ENCODE measurements at places on chromosomes 2 and 18.

- no peak for DNase-seq
Observed at GRCh38 chr2:216292475-216292874, 79.8 kb downstream of the MARCHF4 start.

DNA sequence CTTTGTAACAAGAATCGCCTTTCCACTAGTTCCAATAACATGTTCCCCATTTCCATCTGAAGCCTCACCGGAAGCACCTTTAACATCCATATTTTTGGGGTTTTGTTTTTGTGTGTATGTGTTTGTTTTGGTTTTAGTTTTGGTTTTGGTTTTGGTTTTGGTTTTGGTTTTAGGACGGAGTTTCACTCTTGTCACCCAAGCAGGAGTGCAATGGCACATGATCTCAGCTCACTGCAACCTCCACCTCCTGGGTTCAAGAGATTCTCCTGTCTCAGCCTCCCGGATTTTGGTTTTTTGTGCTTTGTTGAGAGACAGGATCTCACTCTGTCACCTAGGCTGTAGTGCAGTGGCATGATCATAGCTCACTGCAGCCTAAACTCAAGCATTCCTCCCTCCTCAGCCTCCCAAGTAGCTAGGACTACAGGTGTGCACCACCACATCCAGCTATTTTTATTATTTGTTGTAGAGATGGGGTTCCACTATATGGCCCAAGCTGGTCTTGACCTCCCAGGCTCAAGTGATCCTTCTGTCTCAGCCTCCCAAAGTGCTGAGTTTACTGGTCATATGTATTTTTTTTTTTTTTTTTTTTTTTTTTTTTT is 36.3 kb downstream of the TGOLN2 start:
- DNase-seq = no peak

- no peak for DNase-seq
Observed at GRCh38 chr18:6954501-6954900, 163.1 kb downstream of the LAMA1 start.

GRCh38 chr18:11283479-11284161 is 134.3 kb upstream of the PIEZO2 start:
- no peak for DNase-seq

- peak; percentile 69 for DNase-seq
Observed at GRCh38 chr2:173511357-173511756, 156.7 kb downstream of the CDCA7 start.

- DNase-seq = no peak
Observed at GRCh38 chr2:126222278-126222677, 433.7 kb upstream of the GYPC start.

DNA sequence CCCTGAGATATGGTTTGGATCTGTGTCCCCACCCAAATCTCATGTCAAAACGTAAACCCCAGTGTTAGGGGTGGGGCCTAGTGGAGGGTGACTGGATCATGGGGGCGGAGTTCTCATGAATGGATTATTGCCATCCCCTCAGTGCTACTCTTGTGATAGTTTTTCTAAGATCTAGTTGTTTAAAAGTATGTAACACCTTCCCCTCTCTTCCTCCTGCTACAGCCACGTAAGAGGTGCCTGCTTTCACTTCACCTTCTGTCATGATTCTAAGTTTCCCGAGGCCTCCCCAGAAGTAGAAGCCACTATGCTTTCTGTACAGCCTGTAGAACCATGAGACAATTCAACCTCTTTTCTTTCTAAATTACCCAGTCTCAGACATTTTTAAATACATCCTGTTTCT is 16.9 kb downstream of the PUM2 start:
- no peak for DNase-seq

GRCh38 chr2:96143848-96144480 is 1.3 kb downstream of the DUSP2 start:
- no peak for DNase-seq

GRCh38 chr18:48629730-48630324 is 91.0 kb downstream of the CTIF start:
- no peak for DNase-seq

- DNase-seq = no peak
Observed at GRCh38 chr2:235320326-235320725, 173.5 kb upstream of the AGAP1 start.

GRCh38 chr2:85794491-85795121 is 40.8 kb downstream of the ATOH8 start:
- DNase-seq = no peak

DNA sequence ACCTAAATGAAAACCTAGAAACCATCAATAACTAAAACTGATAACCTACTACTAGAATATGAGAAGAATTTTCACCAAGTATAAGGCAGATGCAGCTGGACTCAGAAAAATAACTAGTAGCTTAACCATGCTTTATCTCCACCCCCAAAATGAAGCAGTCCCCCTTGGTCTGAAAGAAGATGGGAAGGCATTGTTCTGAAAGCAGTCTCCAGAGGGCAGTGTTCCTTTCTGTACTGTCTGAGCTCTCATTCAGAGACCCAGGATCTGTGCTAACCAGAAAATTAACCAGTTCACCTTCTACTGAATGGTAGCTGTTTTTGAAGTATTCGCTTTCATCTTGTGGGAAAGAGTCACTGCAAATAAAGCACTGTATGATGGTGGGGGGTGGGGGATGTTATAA is 273.0 kb downstream of the PDE11A start:
- peak; percentile 31 for DNase-seq

DNA sequence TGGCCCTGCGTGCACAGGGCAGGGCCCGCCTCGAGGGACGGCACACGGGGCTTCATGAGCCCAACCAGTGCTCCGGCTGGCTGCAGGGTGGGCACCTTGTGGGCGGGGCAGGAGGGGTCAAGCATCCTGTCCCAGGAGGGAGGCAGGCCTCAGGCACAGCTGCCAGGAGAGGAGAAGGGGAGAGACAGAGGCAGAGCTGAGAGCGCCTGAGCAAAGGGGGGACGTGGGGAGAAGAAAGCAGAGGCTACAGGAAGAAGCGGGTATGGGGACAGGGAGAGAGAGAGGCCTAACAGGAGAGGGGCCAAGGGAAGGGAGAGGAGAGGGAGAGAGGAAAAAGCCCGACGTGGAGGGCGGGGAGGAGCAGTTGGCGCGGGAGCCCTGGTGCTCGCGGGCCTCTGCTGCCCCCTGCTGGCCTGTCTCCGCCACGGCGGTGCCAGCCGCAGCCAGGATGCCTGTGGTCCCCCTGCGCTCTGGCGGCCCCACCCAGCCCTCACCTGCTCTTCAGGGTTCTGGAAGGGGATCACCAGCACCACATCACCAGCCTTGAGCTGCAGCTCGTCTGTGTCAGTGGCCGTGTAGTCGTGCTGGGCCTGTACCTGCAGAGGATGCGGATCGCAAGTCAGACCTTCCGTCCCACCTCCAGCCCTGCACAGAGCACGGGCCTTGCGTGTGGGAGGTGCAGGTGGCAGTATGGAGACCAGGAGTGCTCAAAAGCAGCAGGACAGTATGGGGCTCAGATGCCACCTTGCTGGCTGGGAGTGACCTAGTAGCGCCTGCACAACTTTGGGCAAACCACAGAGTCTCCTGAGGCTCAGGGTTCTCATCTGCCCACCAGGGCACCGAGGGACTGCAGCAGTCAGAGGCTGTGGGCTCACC is 56.8 kb downstream of the BIN1 start:
- peak; percentile 6 for DNase-seq

GRCh38 chr2:223306371-223306770 is 254.4 kb downstream of the KCNE4 start:
- DNase-seq = no peak

DNA sequence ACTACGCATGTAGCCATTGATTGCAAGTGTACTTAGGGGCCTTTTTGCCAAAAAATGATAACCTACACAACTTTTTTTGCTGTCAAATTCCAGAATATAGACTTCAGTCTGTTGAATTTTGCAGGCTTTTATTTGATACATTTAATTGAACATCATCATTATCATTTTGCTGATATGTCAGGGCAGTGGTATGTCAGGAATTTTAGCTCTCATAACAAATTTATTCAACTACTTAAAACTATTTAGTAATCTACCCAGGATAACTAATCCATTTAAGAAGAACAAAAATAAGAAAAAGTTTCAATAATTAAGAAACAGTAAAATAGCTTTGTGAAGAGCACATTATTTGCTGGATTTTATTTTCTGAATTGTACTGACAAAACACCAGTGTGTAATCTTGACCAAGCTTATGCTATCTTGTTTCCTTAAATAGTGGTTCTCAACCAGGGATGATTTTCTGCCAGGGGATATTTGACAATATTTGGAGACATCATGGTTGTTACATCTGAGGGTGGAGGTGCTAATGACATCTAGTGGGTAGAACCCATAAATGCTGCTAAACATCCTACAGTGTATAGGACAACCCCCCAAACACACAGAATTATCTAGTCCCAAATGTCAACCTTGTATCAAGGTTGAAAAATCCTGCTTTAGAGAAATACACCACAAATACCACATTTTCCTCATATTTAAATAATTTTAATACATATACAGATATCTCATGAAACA is 12.1 kb upstream of the TTN start:
- no peak for DNase-seq

- no peak for DNase-seq
Observed at GRCh38 chr2:82591718-82592117, 1867.4 kb downstream of the SUCLG1 start.

GRCh38 chr18:31438402-31438801 is 9.1 kb upstream of the DSG3 start:
- DNase-seq = no peak

DNA sequence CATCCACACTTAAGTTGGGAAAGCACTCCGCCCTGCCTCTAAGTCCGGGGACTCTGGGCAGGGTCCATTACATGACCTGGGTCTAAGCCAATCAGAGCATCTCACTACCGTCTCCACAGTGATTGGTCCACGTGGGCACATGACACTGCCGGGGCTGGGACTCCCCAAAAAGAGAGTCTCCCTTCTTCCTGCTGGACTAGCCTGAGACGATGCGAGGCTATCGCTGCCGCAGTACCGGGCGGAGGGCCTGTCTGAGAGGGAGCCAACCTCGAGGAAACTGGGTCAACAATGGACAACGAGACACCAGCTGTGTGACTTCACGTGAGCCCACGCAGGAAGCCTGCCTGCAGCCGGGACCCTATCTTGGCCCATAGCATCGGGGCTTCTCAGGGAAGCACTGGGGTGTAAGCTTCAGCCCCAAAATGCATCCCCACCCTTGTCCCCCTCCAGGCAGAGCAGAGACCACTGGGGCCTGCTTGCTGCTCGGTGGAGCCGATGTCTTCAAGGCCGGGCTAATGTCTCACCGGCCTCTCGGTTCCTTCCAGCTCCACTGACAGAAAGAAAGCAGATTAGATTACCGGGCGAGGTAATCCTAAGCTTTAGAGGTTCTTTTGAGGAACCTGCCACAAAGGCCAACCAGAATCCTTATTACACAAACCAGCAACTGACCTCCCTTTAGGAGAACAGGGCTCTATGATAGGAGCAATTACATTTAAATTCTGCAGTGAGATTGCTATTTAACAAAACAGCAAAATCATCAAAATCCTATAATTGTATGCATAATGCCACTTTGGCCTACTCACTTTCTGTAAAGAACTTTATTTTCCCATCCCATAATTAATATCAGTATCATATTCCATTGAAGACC is 21.3 kb upstream of the COPS8 start:
- DNase-seq = no peak

DNA sequence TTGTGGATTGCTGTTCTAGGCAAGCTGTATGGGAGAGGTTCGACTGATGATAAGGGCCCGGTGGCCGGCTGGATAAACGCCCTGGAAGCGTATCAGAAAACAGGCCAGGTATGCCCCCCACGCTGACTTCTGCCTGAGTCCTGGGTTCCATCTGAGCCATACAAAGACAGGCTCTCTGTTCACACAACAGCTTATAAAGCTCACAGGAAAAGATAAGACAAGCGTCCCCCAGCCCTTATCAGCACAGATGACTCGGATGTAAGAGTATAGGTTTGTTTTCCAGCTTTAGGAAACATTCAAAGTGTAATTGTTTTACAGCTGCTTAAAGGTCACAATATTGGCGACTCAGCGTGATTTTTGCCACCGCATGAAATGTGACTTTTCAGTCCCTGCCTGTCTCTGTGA is 12.7 kb downstream of the CNDP2 start:
- no peak for DNase-seq
